ENCODE measurements at places on chromosomes 6 and 20.

DNA sequence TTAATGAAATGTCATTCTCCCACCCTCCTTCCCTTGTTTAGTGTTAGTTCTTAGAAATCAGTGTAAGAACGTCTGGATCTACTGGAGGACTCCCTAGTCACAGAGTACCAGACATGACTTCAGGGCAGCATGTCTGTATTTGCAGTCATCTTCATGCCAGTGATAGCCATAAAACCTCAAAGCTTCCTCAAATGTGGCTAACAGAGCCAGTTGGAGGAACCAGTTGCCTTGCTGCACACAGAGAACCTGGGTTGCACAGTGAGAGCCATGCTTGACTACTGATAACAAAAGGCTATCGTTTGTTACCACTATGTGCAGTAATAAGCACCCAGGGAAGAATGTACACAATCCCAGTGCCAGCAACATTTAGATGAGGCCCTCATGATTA, 20.1 kb downstream of the NT5E start:
- DNase-seq, result no peak

DNA sequence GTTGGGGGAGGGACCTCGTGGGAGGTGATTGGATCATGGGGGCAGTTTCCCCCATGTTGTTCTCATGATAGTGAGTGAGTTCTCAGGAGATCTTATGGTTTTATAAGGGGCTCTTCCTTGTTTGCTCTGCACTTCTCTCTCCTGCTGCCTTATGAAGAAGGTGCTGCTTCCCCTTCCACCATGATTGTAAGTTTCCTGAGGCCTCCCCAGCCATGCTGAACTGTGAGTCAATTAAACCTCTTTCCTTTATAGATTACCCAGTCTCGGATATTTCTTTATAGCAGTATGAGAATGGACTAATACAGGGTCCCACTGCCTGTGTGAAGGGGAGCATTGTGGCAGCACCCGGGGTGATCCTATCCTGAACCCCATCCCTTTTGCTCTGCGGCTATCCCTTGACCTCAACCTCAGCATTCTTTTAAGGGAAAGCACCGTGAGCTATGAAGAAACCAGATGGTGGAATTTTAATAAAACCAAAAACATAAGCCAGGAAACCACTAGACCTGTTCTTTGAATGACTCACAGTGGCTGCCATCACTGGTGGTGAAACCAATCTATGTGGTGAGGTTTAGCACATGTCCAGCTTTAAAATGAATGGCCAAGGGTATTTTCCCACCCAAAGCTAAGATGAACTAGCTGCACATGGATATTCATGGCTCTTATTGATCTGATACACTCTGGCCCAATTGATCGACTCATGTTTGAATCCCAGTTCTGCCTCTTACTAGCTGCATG, 62.2 kb downstream of the ZDHHC14 start:
- DNase-seq, result no peak

GRCh38 chr6:141726248-141726647, 406.5 kb upstream of the GJE1 start:
- no peak for DNase-seq

GRCh38 chr6:104123227-104123626, 736.5 kb downstream of the HACE1 start:
- DNase-seq, result no peak

- no peak for DNase-seq
Observed at GRCh38 chr20:46712056-46712636, 2.7 kb downstream of the SLC2A10 start.

GRCh38 chr6:14959324-14959885, 286.5 kb upstream of the JARID2 start:
- DNase-seq, result no peak

DNA sequence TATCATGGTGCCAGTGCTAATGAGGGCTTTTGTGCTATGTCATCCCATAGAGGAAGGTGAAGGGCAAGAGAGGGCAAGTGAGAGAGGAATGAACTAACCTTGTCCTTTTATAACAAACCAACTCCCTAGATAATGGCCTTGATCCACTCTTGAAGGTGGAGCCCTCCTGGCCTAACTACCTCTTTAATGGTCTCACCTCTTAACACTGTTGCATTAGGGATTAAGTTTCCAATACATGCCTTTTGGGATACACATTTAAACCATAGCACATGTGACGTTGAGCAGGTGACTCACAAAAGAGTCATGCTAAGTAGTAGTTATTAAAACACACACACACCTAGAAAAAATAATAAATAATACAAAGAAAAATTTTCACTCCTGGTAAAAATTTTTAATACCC, 36.9 kb downstream of the CCN2 start:
- no peak for DNase-seq

GRCh38 chr6:163393923-163394322, 20.6 kb upstream of the QKI start:
- DNase-seq, result no peak

DNA sequence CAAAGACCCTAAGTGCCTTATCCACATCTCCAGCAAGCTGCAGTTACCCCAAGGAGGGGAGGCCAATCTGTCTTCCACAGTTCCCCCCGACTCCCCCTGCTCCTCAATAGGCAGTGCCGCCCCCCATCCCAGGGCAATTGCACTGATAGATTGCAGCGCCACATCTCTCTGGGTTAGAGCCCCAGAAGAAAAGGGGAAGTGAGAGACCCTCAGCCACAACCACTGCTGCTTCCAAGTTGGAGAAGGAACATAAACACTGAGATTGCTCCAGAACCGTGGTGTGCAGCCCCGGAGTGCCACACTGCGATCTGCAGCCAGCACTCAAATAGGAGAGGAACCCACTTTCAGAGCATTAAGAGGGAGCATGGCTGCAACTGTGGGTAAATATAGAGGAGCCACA, 101.5 kb downstream of the RWDD2A start:
- no peak for DNase-seq

- no peak for DNase-seq
Observed at GRCh38 chr6:137769797-137770362, 97.2 kb upstream of the TNFAIP3 start.

DNA sequence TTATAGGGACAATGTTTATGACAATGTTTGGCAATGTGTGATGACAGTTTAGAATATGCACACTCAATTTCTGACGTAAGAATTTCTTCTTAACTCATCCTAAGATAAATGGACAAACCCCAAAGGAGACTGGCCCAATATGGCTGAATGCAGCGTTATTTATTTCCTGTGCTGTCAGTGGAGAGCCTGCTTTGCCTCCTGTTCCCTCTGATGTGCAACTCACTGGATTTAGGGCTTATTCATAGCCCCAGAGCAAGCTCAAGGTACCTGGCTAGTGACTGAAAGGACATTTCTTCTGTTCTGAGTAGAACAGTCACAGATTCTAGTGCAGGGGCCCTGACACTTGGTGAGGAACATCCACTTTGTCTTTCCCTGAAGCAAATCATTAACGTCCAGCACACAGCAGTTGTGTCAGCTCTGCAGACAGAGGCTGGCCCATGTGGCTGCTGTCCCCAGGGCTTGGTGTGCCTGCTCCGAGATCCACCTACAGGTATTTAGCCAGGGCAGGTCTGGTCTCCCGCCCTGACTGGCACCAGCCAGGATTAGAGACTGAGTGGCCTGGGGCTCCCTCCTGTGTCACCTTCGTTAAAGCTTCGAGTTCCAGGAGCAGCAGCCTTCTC, 64.8 kb downstream of the FARS2 start:
- DNase-seq, result no peak

DNA sequence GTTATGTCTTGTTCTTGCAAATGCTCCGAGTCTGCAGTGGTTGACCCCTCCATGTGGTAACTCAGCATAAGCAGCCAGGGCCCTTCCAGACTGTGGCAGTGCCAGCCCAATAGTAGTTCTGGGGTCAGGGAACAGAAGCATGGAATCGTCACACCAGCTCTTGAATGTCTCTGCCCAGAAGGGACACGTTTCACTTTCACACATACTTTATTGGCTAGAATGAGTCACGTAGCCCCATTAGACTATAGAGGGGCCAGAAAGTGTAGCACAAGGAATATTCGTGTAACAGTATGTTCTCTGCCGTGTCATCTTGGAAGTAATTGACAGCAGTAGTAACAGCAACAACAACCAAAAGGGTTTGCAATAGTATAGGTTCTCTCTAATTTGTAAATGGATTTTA, 254.7 kb downstream of the FARS2 start:
- no peak for DNase-seq

DNA sequence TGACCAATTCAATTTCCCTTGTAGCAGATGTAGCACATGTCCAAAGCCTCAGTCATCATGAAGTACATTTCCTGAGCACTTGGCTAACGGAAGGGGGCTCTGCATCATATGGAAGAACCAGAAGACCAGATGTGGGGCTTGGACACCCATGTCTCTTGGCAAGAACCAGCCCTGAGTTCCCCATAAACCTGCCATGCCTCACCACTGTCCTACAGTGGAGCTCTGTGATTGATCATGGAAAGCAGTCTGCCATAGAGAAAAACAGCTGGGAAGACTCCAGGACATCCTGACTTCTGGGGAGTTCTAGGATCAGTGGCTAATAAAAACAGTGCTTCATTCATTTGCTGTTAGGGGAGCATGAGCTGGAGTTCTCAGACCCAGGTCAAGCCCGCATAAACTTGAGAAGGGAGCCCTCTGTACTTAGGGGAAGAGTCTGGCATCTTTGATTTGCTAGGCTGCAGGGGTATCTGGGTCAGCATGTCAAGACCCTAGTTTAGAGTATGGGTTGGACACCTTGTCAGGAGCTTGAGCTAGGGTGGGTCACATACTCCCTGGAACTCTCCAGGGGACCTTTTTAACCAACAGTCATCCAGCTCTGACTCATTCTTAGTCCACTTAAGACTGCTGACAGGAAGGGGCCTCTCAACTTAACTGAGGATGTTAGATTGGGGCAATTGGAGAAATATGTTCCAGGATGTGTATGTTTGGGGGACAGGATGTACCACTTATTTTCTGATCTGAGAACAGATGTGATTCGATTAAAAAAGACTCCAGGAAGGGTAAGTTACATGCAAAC, 26.3 kb upstream of the TRAM2 start:
- DNase-seq, result no peak

DNA sequence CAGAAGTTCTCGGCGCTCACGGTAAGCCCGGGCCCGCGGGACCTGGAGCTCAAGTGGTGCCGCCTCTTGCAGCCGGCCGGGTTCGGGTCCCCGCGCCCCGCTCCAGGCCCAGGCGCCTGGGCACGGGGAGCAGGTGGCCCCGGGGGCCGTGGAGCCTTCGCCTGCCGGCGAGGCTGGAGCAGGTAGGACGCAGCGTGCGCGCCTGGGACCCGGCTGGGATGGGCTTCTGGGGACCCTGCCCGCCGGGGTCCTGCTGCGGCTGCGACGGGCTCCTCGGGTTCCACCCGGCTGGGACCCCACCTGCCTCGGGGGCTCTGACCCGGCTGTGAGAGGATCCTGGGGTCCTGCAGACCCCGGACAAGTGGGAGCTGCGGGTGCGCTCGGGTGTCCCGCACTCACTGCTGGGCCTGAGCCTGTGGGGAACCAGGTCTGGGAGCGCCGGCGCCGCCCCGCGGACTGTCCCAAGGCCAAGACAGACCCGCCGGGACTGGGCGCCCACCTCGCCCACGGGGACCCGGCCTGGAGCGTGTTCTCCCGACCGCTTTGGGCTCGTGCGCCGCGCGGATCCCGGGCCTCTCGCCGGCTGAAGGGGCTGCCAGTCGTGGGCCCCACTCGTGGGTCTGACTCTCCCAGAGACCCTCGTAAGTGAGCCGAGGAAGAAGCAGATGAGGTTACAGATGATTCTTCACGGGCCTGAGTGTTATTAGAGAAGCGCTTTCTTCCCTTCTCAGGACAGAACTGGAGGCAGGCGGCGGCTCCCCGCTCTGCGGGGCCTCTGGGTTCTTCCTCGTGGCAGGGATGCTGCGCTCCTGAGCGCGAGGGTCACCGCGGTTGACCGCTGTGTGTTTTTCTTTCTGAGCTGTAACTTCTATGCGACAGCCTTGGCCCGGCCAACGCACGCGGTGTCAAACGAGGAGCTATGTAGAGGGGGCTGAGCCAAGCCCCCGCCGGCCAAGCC, 729 bp downstream of the SMOC2 start:
- DNase-seq, result no peak

- no peak for DNase-seq
Observed at GRCh38 chr6:166174031-166174430, 6.4 kb upstream of the TBXT start.

DNA sequence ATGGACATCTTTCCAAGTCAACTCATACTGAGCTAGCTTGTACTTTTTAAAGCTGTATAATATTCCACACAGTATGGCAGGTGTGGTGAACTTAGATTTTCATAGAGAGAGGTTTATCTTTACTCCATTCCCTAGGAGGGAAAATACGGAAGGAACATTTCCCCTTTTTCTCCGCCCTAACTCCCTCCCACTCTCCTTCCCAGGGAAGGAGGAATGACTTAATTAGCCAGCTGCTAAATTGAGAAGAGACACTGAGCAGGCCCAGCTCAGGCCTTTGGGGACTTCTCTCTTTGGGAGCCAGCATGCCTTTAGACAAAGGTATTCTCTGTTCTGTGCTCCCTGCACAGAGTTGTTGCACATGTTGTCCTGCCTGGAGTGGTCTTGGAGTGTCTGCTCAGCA, 46.1 kb downstream of the MBOAT1 start:
- DNase-seq, result no peak

- DNase-seq, result no peak
Observed at GRCh38 chr6:152054441-152054840, 247.0 kb downstream of the ESR1 start.

- no peak for DNase-seq
Observed at GRCh38 chr6:28782113-28782673, 141.6 kb downstream of the TRIM27 start.

GRCh38 chr6:36712816-36713215, 15.2 kb downstream of the RAB44 start:
- DNase-seq, result no peak

DNA sequence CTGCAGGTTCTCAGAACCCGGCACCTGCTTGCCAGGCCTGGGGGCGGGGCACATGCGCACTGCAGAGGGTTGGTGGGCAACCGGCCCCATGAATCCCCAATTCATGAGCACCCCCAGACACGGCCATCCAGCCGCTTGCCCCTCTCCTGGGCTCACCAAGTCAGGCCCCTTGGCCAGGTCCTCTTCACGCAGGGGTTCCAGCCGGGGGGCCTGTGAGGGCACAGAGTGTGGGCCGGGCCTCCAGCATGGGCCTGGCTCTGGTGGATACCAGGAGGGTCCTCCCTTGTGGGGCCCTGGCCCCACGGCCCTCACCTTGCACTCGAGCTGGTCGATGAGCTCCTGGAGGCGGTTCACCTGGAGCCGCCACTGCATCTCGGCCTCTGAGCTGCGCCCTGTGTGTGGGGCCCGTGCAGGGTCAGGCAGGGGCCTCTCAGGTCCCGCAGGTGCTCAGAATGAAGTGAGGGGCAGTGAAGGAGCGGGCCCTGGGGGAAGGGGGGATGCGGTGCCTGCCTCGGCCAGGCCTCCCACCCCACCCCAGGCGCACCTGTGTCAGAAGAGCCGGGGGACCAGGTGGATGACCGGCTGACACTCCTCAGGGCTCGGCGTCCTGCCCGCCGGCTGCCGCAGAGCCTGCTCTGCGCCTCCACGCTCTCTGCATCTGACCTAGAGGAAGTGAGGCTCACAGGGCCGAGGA, 2.6 kb upstream of the C20orf144 start:
- no peak for DNase-seq

- no peak for DNase-seq
Observed at GRCh38 chr20:38144974-38145728, 19.9 kb downstream of the TGM2 start.

GRCh38 chr6:111573131-111573883, 32.4 kb downstream of the TRAF3IP2 start:
- no peak for DNase-seq

GRCh38 chr6:139008117-139008516, 20.1 kb upstream of the REPS1 start:
- no peak for DNase-seq

GRCh38 chr20:15951658-15952057, 621.6 kb downstream of the KIF16B start:
- no peak for DNase-seq

GRCh38 chr6:117549611-117550010, 52.7 kb downstream of the GOPC start:
- DNase-seq, result no peak

All from cerebellar nuclear complex (tissue), 1 donor.